Fibroblast of the aortic adventitia (primary cell): ENCODE measurements at places on chromosomes 6 and 20. TPM values are rescaled to one million over a fixed set of nuclear protein-coding genes. Genes with fewer than 3 reads are reported as not detected.

The PABPC1L gene
- total RNA-seq: 7.9 and 13.8 TPM in 2 replicates

The PBOV1 gene
- not detected in 2 replicates for total RNA-seq

- no peak for DNase-seq
These were observed 614.0 kb upstream of the EYS start for GRCh38 chr6:66321017-66321416.

The MMP24 gene
- 0.16 and 0.81 TPM in 2 replicates for total RNA-seq

DNA sequence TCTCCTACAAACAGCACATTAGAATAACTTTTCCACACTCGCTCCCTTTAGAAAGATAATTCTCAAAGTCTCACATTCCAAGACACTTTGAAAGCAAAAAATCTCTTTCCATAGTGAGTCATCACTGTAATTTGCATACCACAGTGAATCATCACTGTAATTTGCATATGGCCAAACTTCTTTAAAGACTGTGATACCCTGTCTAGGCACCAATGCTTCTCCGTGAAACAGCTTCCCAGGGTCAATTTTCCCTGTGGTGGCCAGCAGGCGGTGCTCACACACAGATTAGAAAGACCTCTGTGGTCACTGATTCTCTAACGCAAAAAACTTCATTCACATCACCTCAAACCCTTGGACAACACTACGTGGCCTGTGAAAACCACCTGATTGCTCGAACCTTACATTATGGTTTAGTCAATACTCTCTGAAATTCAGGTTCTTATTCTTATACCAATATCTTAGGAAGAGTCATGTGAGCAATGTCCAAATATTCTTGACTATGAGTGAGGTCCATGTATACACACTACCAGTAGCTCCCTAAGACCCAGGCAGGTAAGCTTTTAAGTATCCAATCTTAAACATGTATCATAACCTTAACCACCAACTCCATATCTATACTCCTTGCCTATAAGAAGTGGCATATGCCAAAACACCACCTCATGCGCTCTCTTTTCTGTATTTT is 78.5 kb upstream of the PHACTR1 start:
- peak; percentile 47 for DNase-seq

The ZNF391 gene
- total RNA-seq: 1.4 and 3.0 TPM in 2 replicates

The RIPOR3 gene
- 1.6 and 6.5 TPM in 2 replicates for total RNA-seq

DNA sequence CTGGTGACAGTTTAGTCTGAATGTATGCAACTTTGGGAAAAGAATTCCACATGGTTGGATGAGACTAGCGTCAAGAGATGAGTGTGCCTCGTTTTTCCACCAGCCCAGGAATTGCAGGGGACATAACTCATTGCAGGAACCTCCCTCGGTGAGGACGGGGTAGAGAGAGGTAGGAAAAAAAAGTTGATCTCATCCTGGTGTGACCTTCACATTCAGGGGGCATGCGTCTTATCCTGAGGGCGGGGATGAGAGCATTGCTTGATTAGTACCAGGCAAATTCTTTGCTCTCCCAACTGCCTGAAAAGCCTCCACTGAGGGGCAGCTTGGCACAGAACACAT is 11.8 kb downstream of the TLDC2 start:
- peak; percentile 13 for DNase-seq

GRCh38 chr20:3795511-3796468 is at the start of gene CDC25B:
TSS of gene CDC25B (plus strand) at chr20:3796310. CDS start at chr20:3796532, 222 bp downstream.
- peak; percentile 95 for DNase-seq

DNA sequence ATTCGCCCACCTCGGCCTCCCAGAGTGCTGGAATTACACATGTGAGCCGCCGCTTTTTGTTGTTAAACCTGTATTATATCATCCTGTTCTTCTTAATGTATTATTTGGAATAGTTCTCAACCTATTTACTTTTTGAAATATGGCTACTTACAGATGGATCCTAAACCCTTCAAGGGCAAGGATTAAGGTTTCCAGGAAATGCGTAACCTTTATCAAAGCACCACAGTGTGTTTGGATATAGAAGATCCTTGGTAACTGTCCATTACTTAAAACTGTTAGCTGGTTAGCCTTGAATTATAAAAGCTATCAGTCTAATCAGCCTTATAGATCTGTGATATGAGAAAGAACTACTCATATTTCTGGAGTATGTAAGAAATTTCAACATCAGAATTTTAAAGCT is 12.3 kb upstream of the RPN2 start:
- no peak for DNase-seq

DNA sequence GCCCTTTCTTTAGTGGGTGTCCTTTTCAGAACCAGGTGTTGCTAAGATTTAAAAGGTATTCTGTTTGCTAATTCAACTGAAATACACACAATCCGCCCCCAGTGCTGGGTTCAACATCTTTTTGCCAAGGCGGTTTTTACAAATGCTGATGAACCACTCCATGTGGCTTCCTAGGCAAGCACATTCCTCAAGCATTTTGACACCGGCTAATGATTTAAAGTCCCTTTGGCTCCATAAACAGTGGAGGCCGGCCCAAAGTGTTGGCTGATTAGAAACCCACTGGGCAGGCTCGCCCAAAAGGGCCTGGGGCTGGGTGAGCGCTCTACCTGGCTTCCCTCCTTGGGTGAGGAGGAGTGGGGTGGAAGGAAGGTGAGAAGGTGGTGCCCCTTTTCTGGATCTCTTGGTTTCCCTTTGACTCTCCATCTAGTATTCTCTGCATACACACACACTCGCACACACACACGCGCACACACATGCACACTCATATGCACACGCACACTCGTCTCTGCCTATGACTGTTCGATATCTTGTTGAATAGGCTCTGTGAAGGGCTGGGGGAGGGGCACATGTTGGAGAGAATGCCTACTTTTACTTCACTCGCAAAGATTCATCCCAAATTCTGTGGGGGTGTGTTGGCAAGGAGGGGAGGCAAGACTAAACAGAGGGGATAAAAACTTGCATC is 66.7 kb upstream of the ARMC2 start:
- peak; percentile 28 for DNase-seq

DNA sequence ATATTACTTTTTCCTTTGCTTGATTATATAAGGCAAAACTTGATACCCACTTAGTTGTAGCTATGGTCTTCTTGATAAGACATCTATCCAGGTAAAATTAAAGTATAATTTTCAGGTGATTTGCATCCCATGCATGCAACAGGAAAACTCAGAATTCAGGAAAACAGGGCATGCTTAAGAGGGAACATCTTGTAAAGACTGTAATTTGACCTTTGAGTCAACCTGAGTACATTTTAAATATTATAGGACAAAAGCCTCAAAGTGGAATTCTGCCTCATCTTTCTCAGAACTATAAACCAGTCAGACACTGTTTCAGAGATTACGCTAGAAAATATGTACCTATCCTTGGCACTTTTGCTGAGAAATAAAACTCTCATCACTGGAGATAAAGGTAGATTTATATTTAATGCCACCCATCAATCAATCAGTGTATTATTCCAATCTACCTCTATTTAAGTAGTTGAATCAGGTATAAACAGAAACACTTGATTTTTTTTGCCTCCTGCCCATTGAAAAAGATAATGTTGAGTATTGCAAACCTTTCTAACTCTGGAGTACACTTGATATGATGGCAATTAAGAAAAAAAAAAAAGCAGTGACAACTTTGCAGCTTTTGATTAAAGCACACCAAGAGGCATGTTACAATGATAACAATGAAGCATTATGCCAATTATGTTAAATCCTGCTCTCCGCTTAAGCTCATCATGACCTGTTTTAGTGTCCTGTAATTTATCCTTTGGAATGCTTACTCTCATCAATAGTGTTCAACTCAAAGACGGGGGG is 2.8 kb downstream of the CITED2 start:
- DNase-seq: peak; percentile 36

DNA sequence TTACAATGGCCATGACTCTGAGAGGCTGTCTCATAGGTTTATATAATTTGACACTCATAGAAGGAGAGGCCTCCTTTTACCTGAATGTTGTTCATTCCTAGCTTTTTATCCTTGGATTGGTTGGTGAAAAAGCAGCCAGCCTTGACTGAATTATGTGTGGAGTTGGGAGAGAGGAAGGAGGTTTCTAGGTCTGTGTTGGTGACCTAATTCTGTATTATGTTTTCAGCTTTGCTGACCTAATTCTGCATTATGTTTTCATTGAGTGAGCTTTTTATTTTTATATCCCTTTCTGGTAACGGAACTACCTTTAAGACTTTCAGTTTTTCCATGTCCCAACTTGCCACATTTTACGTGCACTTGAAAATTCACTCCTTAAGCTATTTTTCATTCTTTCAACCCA is 59.1 kb upstream of the RNF144B start:
- no peak for DNase-seq
